ENCODE measurements at places on chromosomes 5 and 9.

GRCh38 chr5:109961751-109962150 is 272.0 kb downstream of the MAN2A1 start:
- DNase-seq, result no peak

DNA sequence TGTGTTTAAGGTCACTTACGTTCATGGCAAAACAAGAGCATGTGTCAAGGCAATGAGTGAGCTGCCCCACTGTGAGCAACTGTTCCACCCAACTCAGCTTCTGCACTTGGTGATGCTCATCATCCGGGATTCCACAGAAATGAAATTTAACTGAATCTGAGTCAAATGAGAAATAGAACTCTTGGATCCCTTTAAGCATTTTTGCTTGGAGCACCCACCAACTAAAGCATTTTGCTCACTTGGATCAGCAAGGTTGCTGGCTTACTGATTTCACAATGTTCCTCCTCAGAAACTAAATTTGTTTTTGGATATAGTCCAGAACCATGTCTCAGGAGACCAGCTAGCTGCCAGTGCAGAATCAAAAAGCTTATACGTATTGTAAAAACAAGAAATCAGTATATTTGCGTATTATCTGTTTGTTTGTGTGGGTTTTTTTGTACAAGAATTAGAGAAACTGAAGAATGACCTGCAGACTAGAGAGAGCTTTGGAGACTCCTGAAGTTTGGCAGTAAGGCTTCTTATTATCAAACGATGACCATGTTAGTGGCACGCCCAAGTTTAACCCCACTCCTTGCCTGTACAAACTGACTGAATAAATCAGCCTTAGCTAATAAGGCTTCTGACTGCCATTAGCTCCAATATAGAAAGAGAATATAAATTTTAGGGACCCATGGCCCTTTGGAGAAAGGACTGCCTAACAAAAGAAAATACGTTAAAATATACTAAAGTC is 153.8 kb upstream of the FST start:
- no peak for DNase-seq

DNA sequence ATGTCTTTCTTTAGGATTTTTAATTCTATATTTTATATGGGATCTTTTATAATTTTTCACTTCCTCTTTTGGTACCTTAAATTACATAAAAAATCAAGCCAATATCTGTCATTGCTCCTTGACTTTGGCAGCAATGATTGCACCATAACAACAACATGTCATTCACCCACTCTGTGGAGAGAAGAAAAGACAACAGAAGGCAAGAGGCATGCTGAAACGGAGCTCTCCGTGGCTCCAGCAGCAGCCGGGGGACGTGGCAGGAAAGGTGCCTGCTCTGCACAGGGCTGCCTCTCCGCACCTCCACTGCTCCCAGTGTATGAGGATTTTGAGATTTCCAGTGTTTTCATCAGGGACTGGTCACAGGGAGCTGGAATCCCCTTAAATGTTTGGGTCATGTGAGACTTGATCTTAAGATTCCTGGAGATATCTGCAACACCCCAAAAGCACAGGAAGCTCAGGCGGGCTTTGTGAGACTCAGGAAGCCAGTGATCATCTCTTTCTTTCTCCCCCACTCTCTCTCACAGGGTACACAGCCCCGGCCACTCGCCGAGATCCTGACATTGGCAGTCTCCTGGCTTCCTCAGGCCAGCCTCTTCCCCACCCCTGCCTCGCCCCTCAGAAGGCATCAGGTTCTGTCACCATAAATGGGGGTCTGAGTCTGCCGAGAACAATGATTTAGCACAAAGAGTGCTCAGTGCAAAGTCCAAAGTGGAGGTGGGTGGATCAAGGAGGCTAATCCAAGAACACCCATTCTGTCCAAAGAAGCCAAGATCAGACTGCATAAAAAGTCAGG is 74.6 kb downstream of the ACTL7B start:
- no peak for DNase-seq

DNA sequence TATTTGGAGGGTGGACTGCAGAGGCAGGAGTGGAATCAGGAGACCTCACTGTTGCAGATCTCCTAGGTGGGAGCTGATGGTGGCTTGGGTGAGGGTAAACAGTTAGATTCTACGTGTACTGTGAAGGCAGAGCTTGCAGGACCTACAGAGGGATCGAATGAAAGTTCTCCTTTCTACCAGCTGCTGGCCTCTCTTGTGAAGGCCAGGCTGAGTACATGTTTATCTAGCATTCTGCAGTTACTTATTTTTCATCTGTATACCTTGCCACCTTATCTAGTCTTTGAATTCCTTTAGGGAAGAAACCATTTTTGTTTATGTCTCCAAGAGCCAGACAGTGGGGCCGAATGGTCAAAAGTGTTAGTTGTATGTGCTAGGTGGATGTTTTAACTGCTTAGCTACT is 57.6 kb downstream of the PTTG1 start:
- DNase-seq, result no peak

GRCh38 chr9:37784291-37784615 is 611 bp downstream of the EXOSC3 start:
- no peak for DNase-seq
